ENCODE measurements at places on chromosomes 7 and 10. TPM values are rescaled to one million over a fixed set of nuclear protein-coding genes. Genes with fewer than 3 reads are reported as not detected.

DNA sequence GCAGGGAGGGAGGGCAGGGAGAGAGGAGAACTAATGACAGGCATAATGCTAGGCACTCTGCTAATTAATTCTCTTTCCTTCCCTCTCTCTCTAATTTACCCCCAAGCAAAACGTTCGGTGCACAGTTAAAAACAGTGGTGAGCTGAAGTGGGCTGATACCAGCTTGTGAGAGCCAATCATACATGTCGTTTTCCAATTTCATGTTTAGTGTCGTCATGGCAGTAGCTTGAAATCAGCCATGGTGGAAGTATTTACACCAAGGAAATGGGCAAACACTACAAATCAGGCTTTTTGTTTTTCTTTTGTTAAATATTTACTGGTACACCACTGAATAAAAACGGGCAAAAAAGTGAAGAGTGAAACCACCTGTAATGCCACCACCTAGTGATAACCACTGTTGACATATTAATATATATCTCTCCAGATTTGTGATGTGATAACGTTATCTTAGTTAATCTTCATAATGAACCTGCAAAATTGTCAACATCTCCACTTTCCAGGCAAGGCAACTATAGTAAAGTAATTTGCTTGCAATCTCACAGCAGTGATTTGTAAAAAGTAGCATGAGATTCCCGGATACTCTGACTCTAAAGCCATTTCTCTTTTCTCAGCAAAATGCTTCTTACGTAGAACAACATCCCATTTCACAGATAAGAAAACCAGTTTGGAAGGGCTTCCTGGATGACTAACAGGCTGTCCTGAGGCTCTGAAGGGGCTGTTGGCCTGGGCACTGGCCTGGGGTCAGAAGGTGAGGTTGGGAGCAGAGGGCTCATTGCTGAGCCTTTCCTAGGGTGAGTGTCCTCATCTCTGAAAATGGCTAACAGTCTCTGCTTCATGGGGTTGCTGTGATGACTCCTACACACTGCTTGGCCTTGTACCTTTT is 83.7 kb downstream of the ATXN7L1 start:
- no peaks in the 10 kb centered on the region for H3K36me3 ChIP-seq
- no peak overlapping the region for H3K27ac ChIP-seq
- no peaks in the 10 kb centered on the region for H3K4me1 ChIP-seq
- no peak for DNase-seq

DNA sequence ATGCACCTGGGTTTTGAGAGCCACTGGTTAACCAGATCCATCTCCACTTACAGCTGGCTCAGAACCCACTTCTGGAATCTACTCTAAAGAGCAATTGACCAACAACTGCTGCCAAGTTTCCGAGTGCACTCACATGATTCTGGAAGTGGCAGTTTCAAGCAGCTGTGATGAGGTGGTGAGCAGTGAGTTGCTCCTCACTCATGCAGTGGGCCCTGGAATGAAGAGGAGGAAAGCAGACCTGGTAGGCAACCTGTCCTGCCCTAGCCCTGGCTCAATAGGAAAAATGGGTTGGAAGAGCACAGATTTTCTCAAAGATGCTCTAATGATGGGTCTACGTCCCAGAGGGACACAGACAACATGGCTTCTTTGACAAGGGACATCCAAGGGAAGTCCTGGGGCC is 70.7 kb upstream of the NPY start:
- H3K4me1 ChIP-seq = no peaks in the 10 kb centered on the region
- no peak for DNase-seq
- no peaks in the 10 kb centered on the region for H3K36me3 ChIP-seq
- H3K4me3 ChIP-seq = no peak overlapping the region
- no peaks in the 10 kb centered on the region for H3K27me3 ChIP-seq

GRCh38 chr7:2253525-2254244 is 11.7 kb downstream of the NUDT1 start:
- H3K27me3 ChIP-seq = no peaks in the 10 kb centered on the region
- no peak overlapping the region for H3K27ac ChIP-seq
- H3K36me3 ChIP-seq = peaks cover 8% of the 10 kb centered on the region
- H3K4me3 ChIP-seq = no peak overlapping the region

- H3K27me3 ChIP-seq = 0 out of 2 replicates have a peak, but pooled peaks cover 3% of the 10 kb centered on the region
- no peaks in the 10 kb centered on the region for H3K36me3 ChIP-seq
- DNase-seq = no peak
These were observed 347.5 kb upstream of the ZMIZ1 start for GRCh38 chr10:78721231-78721630.

DNA sequence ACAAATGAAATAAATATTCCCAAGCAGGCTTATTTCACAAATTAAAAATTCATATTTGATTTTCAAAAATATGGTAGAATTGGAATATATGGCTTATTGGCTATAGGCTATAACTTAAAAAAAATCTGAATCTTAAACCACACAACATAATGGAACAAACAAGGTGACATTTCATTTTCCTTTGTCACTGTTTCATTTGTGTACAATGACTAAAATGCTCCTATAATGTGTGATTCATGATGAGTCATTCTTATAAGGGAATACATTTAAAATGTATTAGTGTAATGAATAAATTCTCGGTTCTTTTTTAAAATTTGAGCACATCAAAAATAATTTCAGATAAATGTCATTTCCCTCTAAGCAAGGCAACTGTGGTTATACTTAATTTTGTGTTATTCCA is 148.0 kb upstream of the ANK3 start:
- DNase-seq = no peak
- H3K4me1 ChIP-seq = no peaks in the 10 kb centered on the region
- H3K27me3 ChIP-seq = no peaks in the 10 kb centered on the region
- no peaks in the 10 kb centered on the region for H3K36me3 ChIP-seq
- no peak overlapping the region for H3K4me3 ChIP-seq
- H3K27ac ChIP-seq = no peak overlapping the region

Gene SPDYE1
- polyA plus RNA-seq = 1.1 TPM

DNA sequence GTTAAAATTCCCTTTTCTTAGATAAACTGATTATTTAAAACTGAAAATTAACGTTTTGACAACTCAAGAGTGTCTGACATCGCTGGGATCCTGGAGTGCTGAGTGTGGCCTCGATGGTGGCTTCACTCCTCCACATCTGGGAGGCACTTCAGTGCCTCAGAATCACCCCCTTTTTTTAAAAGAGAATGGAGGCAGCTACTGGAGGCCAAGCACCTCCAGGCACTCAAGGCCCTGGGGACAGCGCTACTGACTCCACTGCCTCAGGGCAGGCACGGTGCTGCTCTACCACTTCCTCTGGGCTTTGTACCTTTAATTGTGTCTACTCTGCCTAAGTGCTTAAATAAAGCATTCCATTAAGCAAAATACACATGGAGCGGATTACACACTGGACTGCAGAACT is 27.2 kb upstream of the NCAPG2 start:
- no peaks in the 10 kb centered on the region for H3K4me1 ChIP-seq
- H3K27me3 ChIP-seq = no peaks in the 10 kb centered on the region
- no peak overlapping the region for H3K4me3 ChIP-seq
- no peak overlapping the region for H3K27ac ChIP-seq
- DNase-seq = no peak

- no peak overlapping the region for H3K4me3 ChIP-seq
- H3K4me1 ChIP-seq = no peaks in the 10 kb centered on the region
- DNase-seq = no peak
- H3K27ac ChIP-seq = no peak overlapping the region
- no peaks in the 10 kb centered on the region for H3K36me3 ChIP-seq
These were observed 533.6 kb downstream of the GATA3 start for GRCh38 chr10:8588135-8588534.

Gene ANLN
- polyA plus RNA-seq = 24.5 TPM

GRCh38 chr7:45306752-45307305 is 149.2 kb downstream of the RAMP3 start:
- DNase-seq = no peak
- no peak overlapping the region for H3K4me3 ChIP-seq
- no peaks in the 10 kb centered on the region for H3K36me3 ChIP-seq
- H3K27me3 ChIP-seq = peaks cover 3% of the 10 kb centered on the region
